ENCODE measurements at places on chromosomes 2 and 18. TPM values are rescaled to one million over a fixed set of nuclear protein-coding genes. Genes with fewer than 3 reads are reported as not detected.

GRCh38 chr2:446963-447530 is 159.2 kb upstream of the ALKAL2 start:
- H3K4me3 ChIP-seq: no peak overlapping the region
- no peaks in the 10 kb centered on the region for H3K27me3 ChIP-seq
- no peak for DNase-seq
- H3K4me1 ChIP-seq: peaks cover 3% of the 10 kb centered on the region

DNA sequence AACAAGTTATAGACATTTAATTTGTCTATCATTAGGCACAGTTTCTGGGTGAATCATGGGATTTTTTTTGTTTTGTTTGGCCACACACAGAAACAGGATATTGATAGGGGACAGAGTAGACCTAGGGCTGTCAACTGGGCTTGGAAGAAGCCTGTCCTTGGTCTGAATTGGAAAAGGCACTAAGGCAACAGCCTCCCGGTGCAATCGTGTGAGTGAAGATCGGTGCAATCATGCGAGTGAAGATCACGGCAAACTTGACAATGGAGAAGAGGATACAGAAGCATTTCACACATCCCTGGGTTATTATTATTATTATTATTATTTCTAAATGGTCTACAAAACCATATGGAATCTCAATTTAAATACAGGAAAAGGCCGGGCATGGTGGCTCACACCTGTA is 94.5 kb downstream of the ACKR3 start:
- H3K27me3 ChIP-seq: no peaks in the 10 kb centered on the region
- no peak overlapping the region for H3K27ac ChIP-seq
- H3K36me3 ChIP-seq: no peaks in the 10 kb centered on the region
- H3K4me1 ChIP-seq: peaks cover 11% of the 10 kb centered on the region
- DNase-seq: no peak

- no peak overlapping the region for H3K4me3 ChIP-seq
- no peaks in the 10 kb centered on the region for H3K36me3 ChIP-seq
- no peaks in the 10 kb centered on the region for H3K27me3 ChIP-seq
- no peaks in the 10 kb centered on the region for H3K4me1 ChIP-seq
- no peak for DNase-seq
- no peak overlapping the region for H3K27ac ChIP-seq
Measured at GRCh38 chr2:235765181-235765820, 271.5 kb downstream of the AGAP1 start.

- H3K4me1 ChIP-seq: peaks cover 4% of the 10 kb centered on the region
- H3K27ac ChIP-seq: peak overlapping the region; percentile 87
- no peaks in the 10 kb centered on the region for H3K36me3 ChIP-seq
- DNase-seq: no peak
- H3K4me3 ChIP-seq: peak overlapping the region; percentile 90
- H3K27me3 ChIP-seq: no peaks in the 10 kb centered on the region
Measured at GRCh38 chr2:74440378-74441169, 1.2 kb downstream of the RTKN start.

- H3K36me3 ChIP-seq: no peaks in the 10 kb centered on the region
- no peak overlapping the region for H3K4me3 ChIP-seq
- no peaks in the 10 kb centered on the region for H3K4me1 ChIP-seq
- no peaks in the 10 kb centered on the region for H3K27me3 ChIP-seq
- DNase-seq: no peak
Measured at GRCh38 chr2:52292801-52293200, 1260.9 kb upstream of the NRXN1 start.

The PTPRN gene
- 5.2 TPM for total RNA-seq

The MC2R gene
- not detected for total RNA-seq

The RUFY4 gene
- total RNA-seq: not detected

The ACVR2A gene
- total RNA-seq: 18.1 TPM

The FAM110C gene
- 13.2 TPM for total RNA-seq

The CACNB4 gene
- total RNA-seq: 4.1 TPM
